ENCODE measurements at places on chromosomes 5 and 9.

GRCh38 chr9:131179561-131180219 lies 54.3 kb downstream of the NUP214 start:
- no peak for DNase-seq

DNA sequence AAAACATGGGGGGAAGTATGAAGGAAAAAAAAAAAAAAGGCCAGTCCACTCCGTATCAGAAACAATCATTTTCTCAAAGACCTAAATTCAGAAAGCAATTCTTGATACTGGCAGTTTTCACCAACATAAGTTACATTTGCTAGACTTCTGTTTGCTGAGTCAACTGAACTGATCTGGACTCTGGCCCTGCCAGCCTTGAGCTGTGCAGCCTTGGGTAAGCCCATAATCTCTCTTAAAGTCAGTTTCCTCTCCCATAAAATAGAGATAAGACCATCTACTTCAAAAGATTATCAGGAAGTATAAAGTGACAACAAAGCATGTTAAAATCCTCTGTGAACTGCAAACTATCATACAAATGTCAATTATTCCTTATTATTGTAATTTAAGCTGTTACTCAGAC lies 106.8 kb downstream of the MAPKAP1 start:
- no peak for DNase-seq

GRCh38 chr9:97847474-97848214 lies 5.4 kb upstream of the FOXE1 start:
- no peak for DNase-seq

- DNase-seq = peak; percentile 79
Observed at GRCh38 chr5:181241393-181241975, 2.2 kb downstream of the RACK1 start.

DNA sequence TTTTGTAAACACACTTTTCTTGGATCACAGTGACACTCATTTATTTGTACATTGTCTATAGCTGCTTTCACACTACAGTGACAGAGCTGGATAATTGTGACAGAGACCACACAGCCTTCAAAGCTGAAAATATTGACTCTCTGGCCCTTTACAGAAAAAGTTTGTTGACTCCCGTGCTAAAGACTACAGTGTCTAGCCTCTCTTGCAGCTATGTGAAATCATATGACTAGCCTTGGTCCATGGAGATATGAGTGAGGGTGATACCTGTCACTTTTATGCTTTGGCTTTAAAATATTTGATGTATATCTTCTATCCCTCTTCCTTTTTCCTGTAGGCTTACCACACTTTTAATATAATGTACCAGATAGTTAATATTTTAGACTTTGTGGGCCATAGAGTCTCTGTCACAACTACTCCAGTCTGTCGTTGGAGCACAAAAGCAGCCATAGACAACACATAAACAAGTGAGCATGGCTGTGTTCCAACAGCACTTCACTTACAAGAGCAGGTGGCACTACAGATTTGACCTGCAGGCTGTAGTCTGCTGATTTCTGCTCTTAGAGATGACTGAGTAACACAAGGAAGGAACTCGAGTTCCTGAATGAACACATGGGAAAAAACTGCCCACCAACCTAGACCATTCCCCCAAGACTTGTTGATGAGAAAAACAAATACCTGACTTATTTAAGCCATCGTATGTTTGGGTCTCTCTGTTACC lies 73.5 kb upstream of the ANKRD55 start:
- no peak for DNase-seq

- DNase-seq = no peak
Observed at GRCh38 chr5:84017523-84018172, 297.0 kb upstream of the HAPLN1 start.

DNA sequence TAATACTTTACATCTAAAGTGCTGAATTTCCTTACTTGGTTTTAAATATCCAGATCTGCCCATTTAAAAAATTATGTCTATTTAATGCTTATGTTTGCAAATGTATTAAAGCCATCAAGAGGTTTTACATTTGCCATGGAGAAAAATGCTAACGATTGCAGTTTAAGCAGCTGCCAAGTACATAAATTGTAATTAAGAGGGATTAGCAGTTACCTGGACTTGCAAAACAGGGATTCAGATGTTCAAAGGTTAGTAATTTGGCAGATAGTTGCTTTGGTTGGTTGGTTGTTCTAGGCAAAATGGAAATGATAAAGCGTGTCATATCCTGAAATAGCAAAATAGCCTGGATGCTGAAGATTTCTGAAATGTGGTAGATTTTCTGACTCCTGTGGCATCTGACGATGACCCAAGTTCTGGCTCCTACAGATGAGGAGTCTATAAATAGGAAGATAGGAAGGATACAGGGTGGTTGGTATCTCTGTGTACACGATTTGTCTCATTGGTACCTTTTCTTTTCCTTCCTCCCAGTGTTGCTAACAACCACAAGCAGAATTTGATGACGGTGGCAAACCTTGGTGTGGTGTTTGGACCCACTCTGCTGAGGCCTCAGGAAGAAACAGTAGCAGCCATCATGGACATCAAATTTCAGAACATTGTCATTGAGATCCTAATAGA lies 282.9 kb downstream of the NR3C1 start:
- DNase-seq = no peak

GRCh38 chr9:107749787-107750444 lies 260.3 kb upstream of the KLF4 start:
- DNase-seq = peak; percentile 91

- no peak for DNase-seq
Observed at GRCh38 chr9:117747386-117747970, 43.3 kb downstream of the TLR4 start.

- DNase-seq = peak; percentile 71
Observed at GRCh38 chr9:27247756-27248155, 49.2 kb downstream of the EQTN start.

DNA sequence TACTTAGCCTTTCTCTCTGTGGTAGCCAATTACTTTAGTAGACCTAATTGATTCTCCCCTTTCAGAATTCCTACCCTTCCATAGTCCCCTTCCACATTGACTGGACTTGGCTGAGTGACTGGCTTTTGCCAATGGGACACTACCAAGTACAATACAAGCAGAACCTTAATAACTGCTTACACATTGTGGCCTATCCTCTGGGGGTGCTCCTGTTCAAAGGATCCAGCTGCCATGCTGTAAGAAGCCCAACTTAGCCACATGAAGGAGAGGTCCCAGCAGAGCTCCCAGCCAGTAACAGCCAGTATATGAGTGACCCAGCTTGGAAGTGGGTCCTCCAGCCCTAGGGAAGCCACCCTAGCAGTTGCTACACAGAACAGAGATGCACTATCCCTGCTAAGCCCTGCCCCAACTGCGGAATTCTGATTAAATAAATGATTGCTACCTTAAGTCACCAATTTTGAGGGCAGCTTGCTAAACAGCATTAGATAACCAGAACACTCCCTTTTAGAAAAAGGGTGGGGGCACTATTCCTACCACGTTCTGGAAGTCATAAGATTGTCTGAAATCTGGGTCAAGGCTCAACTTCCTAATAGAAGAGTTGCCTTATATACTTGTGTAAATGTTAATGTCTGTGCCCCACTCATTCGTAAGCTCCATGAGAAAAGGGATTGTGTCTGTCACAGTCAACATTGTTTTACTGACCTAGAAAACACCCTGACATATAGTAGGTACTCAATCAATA lies 11.1 kb upstream of the APTX start:
- no peak for DNase-seq

DNA sequence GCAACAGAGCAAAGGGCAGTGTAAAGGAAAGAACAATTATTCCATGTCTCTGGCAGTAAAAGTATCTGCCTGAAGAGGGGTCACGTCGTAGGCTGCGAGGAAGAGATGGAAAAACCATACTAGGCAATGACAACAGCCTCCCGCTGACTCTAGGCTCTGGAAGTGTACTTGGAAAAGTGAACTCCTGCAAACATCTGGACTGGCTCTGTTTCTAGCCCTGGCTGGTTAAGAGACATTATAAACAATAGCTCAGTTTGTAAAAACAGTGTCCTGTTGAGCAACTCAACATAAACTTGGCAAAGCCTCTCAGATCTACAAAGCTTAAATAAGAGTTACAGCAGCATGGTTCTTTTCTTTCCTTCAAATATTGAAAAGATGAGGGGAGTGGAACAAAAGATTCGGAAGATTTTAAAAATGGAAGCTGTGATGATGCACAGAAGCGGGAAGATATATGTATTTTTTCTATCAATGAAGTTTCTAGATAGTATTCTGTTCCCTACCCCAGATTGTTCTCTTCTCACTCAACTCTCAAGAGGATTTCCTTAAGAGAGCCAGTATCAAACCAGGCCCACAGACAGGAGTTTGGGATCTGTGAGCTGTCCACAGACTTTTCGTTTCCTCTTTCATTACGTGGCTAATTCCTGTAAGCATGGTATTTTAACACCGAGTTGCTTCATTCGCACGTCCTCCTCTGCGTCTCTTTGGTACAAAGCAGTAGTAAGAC lies 79.4 kb downstream of the SPTLC1 start:
- no peak for DNase-seq

- no peak for DNase-seq
Observed at GRCh38 chr9:4241552-4241951, 58.3 kb downstream of the GLIS3 start.

- DNase-seq = no peak
Observed at GRCh38 chr9:133058071-133058470, 3.7 kb upstream of the CEL start.

GRCh38 chr9:76516871-76517270 lies 57.9 kb downstream of the GCNT1 start:
- no peak for DNase-seq

- no peak for DNase-seq
Observed at GRCh38 chr9:114266969-114267368, 55.9 kb upstream of the ORM1 start.

Measured in RWPE1 (cell line).